ENCODE measurements at places on chromosomes 2 and 18.

- no peak for DNase-seq
These were observed 227.8 kb upstream of the RBBP8 start for GRCh38 chr18:22705328-22705727.

- no peak for DNase-seq
These were observed 108.8 kb downstream of the RTN4 start for GRCh38 chr2:54941248-54941984.

DNA sequence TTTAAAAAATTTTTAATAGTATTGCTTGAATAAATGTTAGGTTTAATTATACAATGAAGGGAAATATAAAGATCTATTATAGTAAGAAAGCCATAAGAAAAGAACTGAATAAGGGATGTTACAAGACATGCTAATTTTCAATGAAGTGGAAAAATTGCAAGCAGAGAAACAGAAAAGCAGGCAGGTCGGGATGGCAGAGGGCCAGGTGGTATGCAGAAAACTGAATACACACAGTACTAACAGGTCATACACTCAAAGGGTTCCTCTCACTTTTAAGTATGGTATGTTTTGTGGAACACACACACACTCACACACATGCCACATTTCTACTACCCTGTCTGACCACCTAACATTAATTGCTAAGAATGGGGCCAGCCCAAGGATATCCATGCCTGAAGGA is 76.7 kb upstream of the DTNA start:
- no peak for DNase-seq

DNA sequence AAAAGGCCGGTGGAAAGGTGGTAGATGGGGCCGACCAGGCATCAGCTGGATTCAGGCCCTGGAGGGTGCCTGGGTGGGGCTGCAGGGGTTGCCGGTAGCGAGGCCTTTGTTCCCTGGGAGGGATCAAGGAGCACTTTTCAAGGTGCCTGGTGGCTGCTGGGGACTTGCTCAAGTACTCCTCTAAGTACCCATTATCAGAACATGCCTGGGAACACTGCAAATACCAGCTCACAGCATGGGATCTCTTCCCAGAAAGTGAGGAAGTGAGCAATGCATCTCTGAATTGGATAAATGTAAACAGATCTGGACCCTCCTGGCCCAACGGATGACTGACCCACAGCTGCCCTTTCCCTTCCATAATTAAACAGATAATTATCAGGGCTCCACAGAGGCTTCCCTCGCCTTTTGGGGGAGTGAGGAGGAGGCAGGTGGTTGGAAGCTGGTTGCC is 210.5 kb downstream of the SH3RF3 start:
- no peak for DNase-seq

DNA sequence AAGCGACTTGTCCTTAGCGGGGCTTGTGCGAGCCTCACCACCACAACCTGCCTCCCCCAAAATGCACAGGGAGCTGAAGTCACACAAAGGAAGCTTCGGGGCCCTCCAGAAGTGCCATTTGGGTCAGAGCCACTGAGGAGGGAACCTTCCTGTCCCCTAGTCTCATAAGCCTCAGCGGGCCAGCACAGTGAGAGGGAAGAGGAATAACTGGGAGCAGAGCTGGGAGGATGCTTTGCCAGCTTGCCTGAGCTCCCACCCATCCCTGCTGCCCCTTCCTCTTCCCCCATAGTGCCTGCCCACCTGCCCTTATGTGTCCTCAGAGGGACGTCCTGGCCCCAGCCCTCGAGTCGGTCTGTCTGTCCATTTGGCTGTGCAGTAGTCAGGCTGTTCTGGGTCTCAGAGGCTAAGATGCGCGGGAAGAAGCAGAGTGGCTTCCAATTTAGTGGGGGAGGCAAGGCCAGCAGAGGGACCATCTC is 51.8 kb upstream of the GPR17 start:
- DNase-seq = no peak

DNA sequence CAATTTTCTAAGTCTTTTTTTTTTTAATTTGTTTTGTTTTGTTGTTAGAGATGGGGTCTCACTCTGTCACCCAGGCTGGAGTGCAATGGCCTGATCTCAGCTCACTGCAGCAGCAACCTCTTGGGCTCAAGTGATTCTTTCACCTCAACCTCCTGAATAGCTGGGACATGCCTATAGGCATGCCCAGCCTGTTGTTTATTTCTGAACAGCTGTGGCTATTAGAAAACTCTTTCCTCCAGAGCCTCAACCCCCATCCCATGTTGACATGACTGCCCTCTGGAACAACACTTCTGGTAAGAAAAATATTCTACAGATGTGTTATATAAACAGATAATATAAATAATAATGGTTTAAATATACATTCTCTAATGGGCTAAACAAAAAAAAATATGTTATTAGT is 44.4 kb upstream of the TWSG1 start:
- DNase-seq = no peak

- no peak for DNase-seq
These were observed 901.9 kb upstream of the KLHL29 start for GRCh38 chr2:22483036-22483435.

Measured in activated CD4-positive, alpha-beta T cell treated with anti-CD3 and anti-CD28 coated beads for 1 hour (primary cell).